Stimulated activated CD4-positive, alpha-beta T cell treated with anti-CD3 and anti-CD28 coated beads, Interleukin-2, amount 100 ng/mL, for 48 hours (primary cell): ENCODE measurements at places on chromosomes 13 and 19.
A peak's percentile ranks its signal among the peaks of the same experiment; 100 is the strongest.

DNA sequence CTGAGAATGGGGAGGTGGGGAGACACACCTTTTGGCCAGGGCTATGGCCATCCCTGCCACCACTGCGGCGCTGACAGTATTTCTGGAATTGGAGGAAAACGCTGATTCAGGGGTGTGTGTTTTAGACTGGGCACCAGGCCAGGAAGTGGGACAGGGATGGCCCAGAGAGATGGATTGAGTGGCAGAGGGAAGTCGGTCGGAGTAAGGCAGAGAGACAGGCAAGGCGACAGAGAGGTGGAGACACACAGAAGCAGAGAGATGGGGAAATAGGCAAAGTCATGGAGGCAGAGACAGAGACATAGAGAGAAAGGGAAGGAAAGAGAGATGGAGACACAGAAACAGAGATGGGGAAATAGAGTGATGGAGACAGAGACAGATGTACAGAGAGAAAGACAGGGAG lies 4.1 kb upstream of the C19orf81 start:
- DNase-seq = no peak

- no peak for DNase-seq
Measured at GRCh38 chr13:23516702-23517101, 53.5 kb upstream of the TNFRSF19 start.

DNA sequence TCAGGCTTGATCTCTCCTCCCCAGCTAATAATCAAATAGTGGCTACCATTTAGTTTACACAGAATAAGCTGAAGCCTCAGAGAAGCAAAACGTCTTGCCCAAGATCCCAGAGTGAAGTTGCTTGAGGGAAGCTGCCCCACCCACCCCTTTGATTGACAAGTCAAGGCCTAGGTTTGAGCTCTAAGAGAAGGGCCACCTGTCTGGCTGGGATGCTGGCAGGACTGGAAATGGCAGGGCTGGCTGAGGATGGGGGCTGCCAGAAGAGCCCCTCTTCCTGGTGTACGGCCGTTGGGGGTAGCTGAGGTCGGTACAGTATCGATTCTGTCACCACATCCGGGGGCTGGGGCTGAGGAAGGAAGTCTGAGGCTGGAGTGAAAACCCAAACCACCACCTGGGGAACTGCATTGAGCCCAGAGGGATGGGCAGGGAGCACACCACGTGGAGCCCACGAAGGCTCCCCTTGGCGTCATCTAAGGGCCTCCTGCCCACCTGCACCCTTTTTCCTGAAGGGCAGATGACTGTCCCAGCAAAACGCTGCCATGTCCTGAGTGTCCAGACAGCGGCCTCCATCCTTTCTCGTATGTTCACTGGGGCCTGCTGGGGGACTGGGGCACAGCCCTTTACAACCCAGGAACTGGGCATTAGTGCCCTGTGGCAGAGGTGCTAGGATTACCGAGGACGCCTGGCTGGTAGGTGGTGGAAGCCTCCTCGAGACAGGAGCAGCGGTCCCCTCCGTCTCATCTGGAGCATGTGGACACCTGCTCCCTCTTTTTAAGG lies 1.4 kb upstream of the PRKD2 start:
- no peak for DNase-seq

- DNase-seq = no peak
Measured at GRCh38 chr19:32220951-32221350, 124.5 kb upstream of the ZNF507 start.

- no peak for DNase-seq
Measured at GRCh38 chr13:99307247-99307646, at the start of gene GPR183. Gene GPR183 (minus strand): TSS chr13:99307399. CDS start chr13:99296145, 11,254 bp downstream.

- no peak for DNase-seq
Measured at GRCh38 chr13:39656325-39656677, 839 bp downstream of the COG6 start.

DNA sequence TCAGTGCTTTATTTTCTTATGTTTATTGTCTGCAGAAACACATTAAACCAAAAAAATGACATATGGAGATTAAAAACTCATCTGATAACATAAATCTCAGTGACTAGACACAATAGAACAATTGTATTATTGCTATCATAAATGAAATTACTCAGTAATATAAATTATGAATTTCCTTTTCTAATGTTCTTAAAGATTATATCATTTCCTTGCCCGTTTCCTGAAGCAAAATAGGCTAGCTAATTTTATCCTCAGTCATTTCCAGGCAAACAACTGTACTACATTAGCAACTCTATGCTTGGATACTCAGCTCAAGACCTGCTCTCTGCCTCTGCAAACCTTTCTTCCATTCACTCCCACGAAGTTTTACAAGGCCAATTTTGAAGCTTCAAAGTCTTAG lies 61.2 kb downstream of the RFC3 start:
- DNase-seq = no peak

GRCh38 chr13:92640936-92641335 lies 585.7 kb upstream of the GPC6 start:
- no peak for DNase-seq

DNA sequence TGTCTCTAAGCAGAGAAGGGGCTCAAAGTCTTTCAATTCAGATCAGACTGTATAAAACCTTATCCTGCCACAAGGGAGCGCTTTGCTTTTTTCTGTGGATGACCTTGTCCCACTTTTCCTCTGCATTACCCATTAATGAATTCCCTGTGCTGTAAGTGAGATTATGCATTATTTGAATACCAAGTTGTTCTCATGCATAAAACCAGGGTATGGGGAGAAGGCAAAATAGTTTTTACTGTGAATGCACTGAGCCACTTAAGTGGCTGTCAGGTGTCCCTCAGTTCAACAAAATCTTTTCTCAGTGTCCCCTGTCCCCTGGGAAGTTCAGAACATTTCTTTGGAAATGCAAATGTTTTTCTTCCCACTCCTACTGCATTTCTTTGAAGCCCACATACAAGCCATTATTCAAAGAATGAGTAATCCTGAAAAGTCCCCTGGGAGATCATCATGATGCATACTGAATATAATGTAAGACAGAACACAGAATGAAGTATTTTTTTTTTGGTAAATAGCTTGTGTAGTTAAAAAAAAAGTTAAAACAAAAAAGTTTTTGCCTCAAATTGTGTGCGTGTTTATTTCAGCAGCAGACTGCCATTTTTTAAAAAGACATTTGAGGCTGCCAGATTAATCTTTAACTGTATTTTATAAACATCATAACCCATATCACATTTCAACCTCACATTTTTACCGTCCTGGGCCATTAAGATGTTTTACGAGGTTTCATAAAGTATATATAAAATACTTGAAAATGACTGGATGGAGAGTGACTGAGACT lies 506.7 kb upstream of the PCDH9 start:
- no peak for DNase-seq

GRCh38 chr19:13169769-13170168 lies 19.6 kb downstream of the IER2 start:
- no peak for DNase-seq

GRCh38 chr13:51015973-51016372 lies 95.1 kb downstream of the C13orf42 start:
- no peak for DNase-seq

GRCh38 chr19:49560358-49560900 lies 19.9 kb downstream of the NOSIP start:
- no peak for DNase-seq

- no peak for DNase-seq
Measured at GRCh38 chr19:30842926-30843325, 470.7 kb downstream of the ZNF536 start.

DNA sequence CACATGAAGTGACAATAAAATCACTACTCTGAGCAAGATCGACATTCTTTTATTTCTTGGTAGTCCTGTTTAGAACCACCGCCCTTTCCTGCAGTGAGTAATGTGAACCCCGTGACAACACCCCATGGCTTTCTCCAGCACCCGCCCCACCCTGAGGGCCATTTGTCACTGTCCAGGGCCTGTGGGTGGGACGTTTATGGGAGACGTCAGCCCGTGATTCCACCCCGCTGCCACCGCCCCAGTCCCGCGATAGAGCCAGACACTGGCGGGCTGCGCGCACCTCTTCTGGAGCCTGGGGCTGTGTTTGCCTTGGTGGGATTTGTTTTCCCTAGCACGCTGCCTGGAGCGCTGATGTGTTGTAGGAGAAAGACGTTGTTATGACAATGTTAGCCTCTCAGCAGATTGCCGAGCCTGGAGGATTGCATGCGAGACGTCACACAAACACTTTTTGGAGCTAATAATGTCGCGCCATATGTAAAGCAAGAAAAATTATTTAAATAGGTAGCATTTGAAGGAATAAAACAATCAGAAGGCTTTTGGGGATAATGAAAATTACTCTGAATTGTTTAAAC lies 263.7 kb downstream of the TEX29 start:
- no peak for DNase-seq

DNA sequence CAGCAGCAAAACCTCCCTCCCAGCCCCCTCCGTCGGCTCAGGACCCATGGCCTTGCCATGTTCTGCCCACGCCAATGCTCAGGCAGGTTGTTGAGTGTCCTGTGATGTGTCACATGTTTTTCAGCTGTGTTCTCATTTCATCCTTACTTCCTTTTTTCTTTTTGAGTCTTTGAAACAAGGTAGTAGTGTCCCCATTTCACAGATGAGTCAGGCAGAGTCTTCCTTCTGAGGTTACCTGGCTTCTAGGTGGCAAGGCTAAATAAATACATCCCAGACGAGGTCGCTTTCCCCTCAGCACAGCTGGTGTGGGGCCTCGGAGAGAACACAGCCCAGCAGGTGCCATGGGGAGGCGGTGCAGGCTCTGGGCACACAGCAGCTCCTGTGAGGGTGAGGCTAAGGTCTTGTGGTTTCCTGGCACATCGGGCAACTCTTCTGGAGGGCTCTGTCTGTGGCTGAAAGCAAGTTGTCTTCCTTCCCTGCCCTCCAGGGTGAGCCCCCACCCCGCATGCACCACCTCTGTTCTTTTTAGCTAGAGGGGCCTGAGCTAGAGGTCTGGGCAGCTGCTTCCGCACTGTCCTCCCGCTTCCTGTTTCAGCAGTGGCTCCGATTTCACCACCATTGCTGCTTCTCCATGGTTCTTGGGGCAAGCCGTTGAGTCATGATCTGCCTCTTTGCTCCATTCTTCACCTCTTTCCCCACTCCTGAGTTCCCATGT lies 15.1 kb downstream of the PRAM1 start:
- DNase-seq = peak; percentile 61

DNA sequence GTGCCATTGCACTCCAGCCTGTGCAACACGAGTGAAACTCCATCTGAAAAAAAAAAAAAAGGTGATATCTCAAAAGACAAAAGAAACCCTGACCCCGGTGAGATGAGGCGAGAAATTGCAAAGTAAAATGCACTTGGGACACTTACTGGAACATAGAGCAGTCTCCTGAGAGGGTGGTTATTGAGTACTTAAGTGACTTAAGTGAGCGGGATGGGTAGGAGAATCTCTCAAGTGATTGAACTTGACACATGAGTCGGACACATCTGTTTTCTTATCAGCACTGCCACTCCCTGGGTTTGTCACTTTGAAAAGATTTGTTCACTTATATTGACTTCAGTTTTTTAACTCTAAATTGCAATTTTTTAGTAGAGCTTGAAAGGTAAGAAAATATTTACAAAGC lies 2.8 kb downstream of the ZNF429 start:
- no peak for DNase-seq

DNA sequence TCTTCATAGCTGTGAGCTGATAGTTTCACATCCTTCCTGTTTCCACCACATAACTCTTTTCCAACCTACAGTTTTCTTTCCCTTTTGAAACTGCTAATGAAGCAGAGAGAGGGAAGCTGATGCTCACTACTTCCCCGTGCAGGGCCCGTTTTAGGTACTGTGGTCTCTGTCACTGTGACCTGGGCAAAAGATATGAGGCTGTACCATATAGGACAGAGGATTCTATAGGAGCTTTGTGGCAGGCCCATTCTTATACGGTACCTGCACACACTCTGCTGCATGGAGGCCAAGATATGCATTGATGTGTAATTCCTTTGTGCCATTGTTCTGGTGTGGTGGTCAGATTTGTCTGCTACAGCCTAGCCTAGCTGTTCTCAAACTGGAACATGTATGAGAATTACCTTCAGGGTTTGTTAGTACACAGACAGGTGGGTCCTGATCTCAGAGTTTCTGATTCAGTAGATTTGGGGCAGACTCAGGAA lies 577.3 kb downstream of the LMO7 start:
- DNase-seq = no peak

- DNase-seq = no peak
Measured at GRCh38 chr19:50797781-50798658, 7.8 kb downstream of the ACP4 start.

DNA sequence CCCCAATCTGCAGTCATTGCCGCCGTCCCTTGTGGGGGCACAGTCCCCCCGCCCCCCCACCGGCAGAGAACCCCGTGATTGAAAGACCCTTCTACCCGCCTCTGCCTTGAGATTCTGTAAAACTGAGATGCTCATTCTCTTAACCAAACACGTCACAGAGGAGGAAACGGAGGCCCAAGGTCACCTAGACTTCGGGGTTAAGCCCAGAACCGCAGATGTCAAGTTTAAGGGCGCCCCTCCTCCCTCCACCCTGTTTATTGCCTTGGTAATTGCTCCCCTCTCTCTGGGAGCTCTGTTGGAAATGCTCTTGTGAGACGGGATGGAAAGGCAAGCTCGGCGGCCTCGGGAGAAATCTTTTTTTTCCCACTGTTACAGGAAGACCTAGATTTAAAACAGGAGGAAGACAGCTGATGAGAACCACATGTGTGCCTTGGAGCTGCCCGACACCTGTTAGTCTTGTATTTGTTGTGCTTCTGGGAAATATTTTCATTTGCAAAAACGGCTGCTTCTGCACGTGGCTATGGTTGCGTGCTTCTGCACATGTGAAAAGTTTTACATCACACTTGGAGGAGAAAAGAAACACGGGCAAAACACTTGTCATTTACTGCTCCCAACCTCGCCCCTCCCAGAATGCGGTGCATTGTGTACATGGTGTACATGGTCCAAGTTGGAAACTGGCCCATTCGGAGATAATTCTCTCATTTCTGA lies 1.1 kb upstream of the MED26 start:
- no peak for DNase-seq

DNA sequence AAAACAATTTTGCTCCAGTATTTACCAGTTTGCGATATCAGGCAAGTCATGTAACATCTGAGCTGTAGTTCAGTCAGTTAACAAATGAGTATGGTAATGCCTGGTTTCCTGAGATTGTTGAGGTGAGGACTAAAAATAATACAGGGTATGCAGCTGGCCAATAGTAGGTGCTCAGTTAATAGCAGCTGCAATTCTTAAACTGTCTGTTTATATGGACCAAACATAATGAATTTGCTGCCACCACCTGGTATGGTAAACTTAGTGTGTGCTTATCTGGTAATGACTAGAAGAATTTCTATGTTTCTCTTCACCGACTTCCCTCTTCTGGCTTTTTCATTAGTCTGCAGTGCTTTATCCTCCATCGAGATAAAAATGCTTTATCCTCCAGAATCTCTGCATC lies 9.1 kb downstream of the ZMYM2 start:
- DNase-seq = no peak
